Vein endothelial cell (primary cell): ENCODE measurements at places on chromosomes 11 and 22. TPM values are rescaled to one million over a fixed set of nuclear protein-coding genes. Genes with fewer than 3 reads are reported as not detected.

The ACR gene
- 0.38 and 1.3 TPM in 2 replicates for total RNA-seq

The RFPL1 gene
- not detected in 2 replicates for total RNA-seq

The ROM1 gene
- total RNA-seq: 5.2 and 5.3 TPM in 2 replicates

The TIMP3 gene
- total RNA-seq: 20.5 and 20.6 TPM in 2 replicates

The C11orf52 gene
- 0.65 TPM in 1 of 2 replicates, not detected in the other for total RNA-seq

The SPI1 gene
- under 0.01 TPM in 1 of 2 replicates, not detected in the other for total RNA-seq

The DENND6B gene
- total RNA-seq: 2.1 and 4.2 TPM in 2 replicates

The P2RY6 gene
- total RNA-seq: 0.29 and 0.33 TPM in 2 replicates

The ARHGAP8 gene
- total RNA-seq: 0.33 and 0.38 TPM in 2 replicates

The APOL2 gene
- total RNA-seq: 37.2 and 38.8 TPM in 2 replicates

The EIF3F gene
- 386 and 425 TPM in 2 replicates for total RNA-seq

The STK33 gene
- 0.98 and 1.3 TPM in 2 replicates for total RNA-seq

The SIDT2 gene
- total RNA-seq: 13.1 and 17.3 TPM in 2 replicates

The MIOX gene
- not detected in 2 replicates for total RNA-seq

The ART1 gene
- not detected in 2 replicates for total RNA-seq

The MYBPC3 gene
- total RNA-seq: not detected in 2 replicates

The LRRN4CL gene
- total RNA-seq: 0.19 and 0.33 TPM in 2 replicates

The GVQW3 gene
- total RNA-seq: 1.6 and 1.9 TPM in 2 replicates

The EFCAB6 gene
- under 0.01 and 0.29 TPM in 2 replicates for total RNA-seq

The C11orf21 gene
- total RNA-seq: not detected in 2 replicates

The KRTAP5-1 gene
- total RNA-seq: not detected in 2 replicates

The SYT12 gene
- not detected in 2 replicates for total RNA-seq

The MS4A3 gene
- not detected in 2 replicates for total RNA-seq

The OR6T1 gene
- total RNA-seq: not detected in 2 replicates
